ENCODE measurements at places on chromosomes 7 and 10.

- no peak for DNase-seq
Measured at GRCh38 chr7:100059251-100059739, 9.7 kb downstream of the ZSCAN21 start.

DNA sequence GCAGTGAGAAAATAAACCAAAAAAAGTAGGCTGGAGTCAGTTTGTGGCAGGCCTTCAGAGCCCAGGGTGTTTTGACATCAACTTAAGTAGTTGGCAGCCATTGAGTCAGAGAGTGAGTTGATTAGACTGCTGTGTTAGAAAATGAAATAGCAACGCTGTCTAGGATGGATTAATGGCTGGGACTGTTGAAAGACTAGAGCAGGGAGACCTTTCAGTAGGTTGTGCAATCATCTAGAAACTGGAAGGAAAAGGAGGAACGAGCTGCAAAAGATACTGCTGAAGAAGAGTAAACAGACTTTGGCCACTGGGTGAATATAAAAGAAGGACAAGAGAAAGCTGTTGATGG is 28.6 kb upstream of the TRIL start:
- no peak for DNase-seq

DNA sequence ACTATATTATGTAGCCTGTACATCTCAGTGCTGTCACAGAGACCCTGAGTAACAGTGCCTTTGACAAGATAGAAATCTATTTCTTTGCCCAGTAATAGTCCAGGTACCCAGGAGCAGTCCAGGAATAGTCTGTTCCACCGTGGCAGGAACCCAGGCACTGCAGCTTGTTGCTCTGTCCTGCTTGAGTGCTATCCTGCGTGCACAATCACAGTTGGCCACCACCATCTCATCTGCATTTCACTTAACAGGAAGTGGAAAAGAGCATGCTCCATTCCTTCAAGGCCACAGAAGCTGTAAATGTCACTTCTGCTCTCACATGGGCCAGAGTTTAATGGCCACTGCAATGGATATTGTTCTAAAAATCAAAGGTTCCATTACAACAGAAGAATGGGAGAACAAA is 61.5 kb upstream of the PRR15 start:
- DNase-seq, result no peak

DNA sequence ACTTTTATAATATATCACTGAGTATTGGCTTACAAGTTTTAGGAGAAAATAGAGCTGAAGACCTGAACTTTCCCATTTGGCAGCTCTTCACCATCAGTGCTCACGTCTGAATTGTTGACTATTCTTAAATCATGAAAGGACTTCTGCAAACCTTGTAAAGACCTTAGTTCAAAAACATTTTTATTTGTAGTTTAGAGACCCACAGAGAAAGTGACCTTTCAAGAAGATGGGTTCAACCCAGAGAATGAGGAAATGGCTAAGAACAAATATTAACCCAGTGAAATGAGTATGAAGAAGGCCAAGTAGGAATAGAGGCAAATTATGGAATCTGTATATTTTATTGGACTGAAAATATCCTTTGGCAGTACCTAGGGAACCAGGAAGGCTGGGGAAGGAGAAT is 1151.1 kb downstream of the GATA3 start:
- DNase-seq, result no peak

DNA sequence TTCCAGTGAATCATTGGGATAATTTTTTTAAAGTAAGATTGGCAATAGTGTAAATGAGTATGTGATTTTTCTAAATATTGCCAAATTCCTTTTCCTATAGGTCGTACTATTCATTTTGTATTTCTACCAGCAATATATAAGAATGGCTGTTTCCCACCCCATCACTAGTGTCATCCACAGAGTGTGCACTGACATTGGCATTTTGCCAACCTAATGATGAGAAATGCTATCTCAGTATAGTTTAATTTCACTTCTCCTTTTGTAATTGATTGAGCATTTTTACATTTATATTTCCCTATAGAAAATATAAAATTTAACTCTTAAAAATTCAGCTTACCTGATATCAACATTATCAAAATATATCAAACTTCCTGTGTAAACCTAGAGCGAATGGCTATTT is 17.6 kb upstream of the TMEM26 start:
- no peak for DNase-seq

GRCh38 chr7:12211711-12212485 is 804 bp downstream of the TMEM106B start:
- DNase-seq, result no peak

- DNase-seq, result no peak
Measured at GRCh38 chr7:80774843-80775242, 136.4 kb downstream of the CD36 start.

DNA sequence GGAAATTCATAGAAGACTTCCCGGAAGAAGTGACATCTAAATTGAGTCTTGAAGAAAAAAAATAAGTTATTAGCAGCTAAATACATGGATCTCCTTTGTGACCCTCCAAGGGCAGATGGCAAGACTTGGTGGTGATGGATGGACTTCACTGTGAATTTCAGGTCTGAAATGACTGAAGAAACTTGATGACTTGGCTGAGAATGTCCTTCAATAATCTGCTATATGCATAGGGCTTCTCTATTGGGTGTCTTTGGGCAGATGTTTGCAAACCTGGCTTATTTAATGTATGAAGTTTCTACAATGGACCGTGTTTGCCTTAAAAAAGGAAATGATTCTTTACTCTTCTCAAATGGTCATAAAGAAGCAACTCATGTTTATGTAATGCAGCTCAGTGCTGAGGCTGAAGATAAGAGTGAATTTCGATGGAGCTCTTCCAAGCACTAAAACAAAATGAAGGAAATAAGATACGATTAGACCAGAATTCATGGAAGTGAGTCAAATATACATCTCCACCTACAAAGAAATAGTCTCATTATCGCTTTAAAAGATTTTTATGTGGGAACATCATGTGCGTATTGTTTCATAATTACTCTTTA is 116.6 kb upstream of the WDR11 start:
- no peak for DNase-seq

GRCh38 chr10:78600740-78601139 is 468.0 kb upstream of the ZMIZ1 start:
- DNase-seq, result no peak

DNA sequence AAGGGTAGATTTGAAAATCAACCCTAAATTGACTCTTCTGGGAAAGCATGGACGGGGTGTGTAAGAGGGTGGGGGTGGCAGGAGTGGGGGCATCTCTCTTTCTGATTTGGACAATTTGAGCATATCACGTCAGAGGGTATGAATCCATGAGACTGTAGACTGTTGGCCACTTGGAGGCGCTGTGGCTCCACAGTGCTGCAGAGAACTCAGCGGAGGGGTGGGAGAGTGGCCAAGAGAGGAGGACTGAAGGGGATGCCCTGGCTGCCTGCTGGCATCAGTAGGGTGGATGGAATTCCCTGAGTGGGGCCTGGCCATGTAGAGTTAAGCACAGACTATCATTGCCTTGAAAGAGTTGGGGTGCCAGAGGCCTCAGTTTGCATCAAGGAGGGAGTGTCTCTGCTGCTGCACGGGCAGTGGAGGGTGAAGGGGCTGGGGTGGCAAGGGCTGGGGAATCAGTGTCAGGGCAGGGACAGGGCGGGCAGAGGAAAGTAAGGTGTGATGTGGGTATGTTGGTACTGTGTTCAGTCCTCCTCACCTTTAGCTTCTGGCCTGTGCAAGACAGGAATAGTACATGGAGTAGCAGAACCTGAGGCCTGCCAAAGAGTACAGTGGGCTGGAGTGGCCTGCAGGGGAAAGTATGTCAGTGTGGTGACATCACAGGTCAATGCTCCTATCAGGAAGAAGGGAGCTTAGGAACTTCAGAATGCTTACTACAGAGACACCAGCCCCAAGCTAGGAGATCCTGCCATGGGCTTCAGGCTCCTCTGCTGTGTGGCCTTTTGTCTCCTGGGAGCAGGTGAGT is 133.5 kb upstream of the PRSS58 start:
- no peak for DNase-seq

- no peak for DNase-seq
Measured at GRCh38 chr10:101225846-101226421, 3.3 kb downstream of the LBX1 start.

DNA sequence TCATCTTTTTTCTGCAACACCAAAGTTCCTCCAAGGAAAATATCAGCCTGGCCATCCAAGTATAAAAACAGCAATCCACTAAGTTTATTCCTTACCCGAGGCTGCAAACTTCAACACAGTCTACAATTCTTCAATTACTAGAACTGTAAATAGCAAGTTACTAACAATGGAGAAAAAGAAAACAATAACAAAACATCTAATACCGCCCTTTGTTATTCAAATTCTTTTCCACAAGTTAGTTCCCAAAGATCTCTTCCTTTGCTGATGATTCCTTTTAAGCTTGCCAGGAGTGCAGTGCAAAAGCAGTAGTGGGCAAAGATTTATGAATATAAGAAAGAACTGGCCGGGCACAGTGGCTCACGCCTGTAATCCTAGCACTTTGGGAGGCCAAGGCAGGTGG is 86.2 kb downstream of the CUL2 start:
- DNase-seq, result no peak

All from activated CD4-positive, alpha-beta T cell treated with anti-CD3 and anti-CD28 coated beads for 1 hour (primary cell).